ENCODE measurements at places on chromosomes 7 and 10.

- DNase-seq = no peak
Observed at GRCh38 chr10:43393606-43394360, 15.2 kb downstream of the HNRNPF start.

DNA sequence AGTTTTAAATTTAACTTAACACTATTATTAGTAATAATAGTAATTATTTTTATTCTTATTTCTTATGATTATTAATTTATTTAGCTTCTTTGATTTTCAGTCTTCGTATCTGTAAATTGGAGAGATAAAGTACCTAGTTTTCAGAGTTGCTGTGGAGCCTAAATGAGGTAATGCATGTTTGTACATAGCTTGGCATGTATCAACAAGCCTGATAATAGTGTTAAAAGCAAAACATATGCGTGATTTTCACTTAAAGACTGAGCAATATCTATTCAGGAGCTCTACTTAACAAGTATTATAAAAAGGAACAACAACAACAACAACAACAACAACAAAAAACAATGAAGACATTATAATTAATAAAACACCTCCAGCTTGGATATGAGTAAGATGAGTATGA, 12.4 kb downstream of the CALCR start:
- DNase-seq = no peak

DNA sequence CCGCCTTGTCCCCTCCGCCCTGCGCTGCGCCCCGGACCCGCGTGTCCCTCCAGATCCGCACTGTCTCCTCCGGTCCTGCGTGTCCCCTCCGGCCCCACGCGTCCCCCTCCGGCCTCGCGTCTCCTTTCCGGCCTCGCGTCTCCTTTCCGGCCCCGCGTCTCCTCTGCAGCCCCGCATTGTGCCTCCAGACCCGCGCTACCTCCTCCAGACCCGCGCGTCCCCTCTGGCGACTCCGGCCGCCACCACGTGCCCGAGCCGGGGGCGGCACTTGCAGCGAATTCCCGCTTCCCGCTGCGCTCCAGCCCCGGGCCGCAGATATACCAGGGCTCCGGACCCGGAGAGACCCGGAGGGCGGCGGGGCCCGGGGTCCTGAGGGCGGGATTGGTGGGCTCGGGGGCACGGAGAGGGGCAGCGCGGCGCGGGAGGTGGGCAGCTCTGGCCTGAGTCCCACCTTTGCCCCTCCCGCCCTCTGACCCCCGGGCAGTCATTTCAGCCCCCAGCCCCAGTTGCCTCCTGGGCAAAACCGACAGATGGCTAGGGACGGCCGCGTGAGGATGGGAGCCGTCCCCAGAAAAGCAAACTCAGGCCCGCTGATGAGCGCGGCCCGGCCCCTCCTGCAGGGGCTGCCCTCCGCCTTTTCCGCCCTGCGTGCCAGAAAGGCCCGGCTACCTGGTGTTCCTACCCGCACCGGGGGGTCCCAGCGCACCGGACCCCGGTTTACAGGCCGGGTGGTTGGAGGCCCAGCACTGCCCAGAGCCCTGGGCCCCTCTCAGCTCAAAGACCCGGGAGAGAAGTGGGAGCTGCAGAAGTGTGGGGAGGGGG, 56.5 kb downstream of the RBM17 start:
- no peak for DNase-seq

- DNase-seq = no peak
Observed at GRCh38 chr7:91973639-91974038, 33.0 kb downstream of the AKAP9 start.

DNA sequence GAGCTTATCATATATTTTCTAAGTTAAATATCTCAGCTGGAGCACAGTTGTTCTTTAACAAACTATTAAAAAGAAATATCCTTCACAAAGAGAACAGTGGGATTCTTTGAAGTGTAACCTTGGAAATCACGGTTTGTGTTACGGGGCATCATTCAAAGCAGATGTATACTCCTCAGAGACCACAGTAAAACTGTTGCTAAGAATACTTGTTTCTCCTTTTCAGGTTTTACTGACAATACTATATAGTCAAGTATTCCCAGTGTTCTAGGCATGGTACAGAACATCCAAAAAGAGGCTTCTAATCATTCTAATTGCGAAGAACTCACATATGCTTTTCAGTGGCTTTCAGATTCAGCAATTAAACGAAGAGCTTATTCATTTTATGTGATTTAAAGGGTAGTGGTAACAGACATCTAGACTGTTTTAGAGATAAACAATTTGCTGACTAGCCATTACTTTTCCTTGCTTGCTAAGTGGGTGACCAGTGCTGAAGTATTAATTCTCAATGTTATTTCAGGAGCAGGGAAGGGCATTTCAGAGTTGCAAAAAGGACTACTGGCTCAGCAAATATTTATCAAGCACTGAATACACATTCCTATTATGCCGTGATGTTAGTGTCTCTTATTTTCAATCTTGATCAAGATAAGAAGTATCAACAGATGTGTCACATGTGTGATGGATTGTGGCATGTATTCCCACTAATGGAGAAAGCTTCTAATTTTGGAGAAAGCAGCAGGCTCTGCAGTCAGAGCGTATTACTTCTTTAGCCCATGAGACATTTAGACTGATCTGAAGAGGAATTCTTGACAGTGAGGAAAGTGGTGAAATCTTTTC, 236.8 kb downstream of the RNLS start:
- DNase-seq = no peak

DNA sequence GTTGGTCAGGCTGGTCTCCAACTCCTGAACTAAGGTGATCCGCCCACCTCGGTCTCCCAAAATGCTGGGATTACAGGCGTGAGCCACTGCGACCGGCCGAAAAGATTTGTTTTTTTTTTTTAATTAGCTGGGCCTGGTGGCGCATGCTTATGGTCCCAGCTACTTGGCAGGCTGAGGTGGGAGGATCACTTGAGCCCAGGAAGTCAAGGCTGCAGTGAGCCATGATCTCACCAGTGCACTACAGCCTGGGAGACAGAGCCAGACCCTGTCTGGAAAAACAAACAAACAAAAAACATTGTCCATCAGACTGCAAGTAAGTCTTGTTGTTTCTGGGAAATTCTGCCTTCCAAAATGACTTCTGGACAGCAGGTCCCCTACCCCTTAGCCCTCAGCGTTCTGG, 16.3 kb upstream of the ZNF212 start:
- DNase-seq = no peak

DNA sequence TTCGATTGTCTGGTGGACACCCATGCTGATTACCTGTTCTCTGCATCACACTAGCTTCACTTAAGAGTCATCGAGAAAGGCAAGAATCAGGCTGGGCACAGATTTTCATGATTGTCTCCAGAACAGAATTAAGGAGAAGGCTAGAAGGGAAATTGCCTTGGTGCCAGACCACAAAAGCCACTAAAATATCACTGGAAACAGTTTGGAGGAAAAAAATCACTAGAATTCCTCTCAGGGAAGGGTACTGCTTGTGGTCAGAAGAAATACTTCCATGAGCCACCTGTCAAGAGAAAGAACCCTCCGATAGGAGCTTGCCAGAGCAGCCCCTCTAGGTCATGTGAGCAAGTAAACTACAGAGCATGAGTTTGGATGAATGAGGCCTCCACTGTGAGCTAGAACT, 269.3 kb upstream of the TEX47 start:
- DNase-seq = no peak

DNA sequence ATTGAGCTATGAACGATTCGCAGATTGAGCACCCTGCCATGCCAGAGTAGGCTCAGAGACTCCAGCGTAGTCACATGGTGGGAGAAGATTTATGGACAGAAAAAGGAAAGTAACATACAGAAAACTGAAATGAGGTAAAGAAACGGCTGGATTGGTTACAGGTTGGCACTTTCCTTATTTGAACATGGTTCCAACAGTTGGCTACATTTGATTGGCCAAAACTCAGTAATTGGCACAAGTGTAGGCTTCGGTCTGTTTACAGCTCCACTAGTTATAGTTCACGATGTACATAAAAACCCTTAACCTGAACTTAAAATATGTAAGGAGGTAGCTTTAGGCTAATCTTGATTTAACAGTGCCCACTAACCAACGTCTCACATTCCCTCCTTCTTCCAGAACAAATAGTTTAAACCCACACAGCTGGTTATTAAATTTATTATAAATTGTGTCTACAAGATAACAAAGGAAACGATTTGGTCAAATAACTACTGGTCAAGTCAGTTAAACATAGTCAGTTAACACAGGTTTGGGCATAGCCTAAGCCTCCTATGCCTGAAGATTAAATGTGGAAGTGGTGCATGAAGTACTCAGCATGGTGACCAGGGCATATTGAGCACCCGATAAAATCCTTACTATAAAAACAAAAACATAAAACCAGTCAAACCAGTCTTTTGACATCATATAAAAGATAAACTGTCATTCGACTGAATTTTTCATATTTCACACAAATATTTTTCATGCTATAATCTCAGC, 17.9 kb upstream of the MTERF1 start:
- DNase-seq = no peak

DNA sequence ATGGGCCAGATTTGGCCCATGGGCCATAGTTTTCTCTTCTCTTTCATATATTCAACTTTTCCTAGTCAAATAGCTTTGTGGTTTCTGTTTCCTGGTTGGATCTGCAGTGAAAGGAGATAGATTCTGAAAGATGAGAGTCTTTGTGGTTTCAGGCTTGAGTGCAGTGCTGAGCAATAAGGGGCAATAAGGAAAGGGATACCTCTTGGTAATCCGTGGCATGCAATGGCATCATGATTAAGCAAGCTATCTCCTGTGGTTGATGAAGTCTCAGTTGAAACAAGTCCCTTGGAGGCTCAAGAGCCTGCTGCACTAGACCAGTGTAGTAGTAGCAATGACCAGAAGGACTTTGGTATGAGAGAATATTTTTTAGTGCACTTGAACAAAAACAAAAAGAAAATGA, 187.7 kb upstream of the CNTNAP2 start:
- DNase-seq = no peak

GRCh38 chr7:115153176-115153575, 231.3 kb downstream of the MDFIC start:
- no peak for DNase-seq

- DNase-seq = peak; percentile 13
Observed at GRCh38 chr10:11724938-11725776, 17.0 kb upstream of the ECHDC3 start.

DNA sequence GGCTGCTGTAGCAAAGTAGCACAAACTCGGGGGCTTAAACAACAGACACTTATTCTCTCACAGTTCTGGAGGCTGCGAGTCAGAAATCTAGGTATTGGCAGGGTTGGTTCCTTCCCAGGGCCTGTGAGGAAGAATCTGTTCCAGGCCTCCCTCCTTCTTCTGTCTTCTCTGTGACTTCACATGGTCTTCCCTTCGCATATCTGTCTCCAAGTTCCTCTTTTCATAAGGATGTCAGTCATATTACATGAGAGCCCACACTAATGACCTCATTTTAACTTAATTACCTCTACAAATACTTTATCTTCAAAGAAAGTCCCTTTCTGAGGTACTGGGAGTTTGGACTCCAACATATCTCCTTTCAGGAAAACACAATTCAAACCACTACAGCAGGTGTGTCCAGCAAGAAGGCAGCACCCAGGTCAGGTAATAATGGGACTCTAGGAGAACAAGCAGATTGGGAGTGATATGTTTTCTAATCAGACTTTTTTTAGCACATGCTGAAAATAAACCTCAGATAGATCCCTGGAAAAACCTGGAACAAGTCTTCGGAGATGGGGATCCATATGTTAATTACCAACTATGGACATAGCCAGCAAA, 11.7 kb downstream of the CREB5 start:
- DNase-seq = no peak

- no peak for DNase-seq
Observed at GRCh38 chr10:131230166-131230565, 81.4 kb downstream of the TCERG1L start.

DNA sequence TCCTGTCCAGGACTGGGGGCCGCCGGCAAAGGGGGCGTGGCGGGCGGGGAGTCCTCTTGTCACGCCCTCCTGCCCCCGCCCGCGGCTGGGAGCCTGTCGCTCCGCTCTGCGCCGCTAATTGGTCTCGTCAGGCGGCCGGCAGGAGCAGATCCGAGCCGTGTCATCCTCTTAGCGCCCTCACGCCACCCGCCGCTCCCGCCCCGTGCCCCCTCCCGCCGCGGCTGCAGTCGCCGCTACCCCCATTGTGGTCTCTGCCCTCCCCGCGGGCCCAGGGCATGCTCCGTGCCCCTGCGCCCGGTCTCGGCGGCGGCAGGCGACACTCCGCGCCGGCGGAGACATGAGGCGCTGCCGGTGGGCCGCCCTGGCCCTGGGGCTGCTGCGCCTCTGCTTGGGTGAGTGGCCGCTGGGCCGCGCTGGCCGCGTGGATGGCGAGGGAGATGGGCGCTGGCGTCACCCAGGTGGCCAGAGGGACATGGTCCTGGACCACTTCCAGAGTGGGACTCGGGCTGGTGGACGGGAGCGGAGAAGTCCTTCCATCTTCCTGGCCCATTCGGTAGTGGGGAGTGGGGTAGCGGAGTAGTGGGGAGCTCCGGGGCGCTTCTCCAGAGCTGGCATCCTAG, at the start of gene CDHR1:
Gene CDHR1 (plus strand): TSS at position 114 of the 620 bp plus-strand sequence. CDS start 224 bp downstream, at position 338.
- peak; percentile 12 for DNase-seq

DNA sequence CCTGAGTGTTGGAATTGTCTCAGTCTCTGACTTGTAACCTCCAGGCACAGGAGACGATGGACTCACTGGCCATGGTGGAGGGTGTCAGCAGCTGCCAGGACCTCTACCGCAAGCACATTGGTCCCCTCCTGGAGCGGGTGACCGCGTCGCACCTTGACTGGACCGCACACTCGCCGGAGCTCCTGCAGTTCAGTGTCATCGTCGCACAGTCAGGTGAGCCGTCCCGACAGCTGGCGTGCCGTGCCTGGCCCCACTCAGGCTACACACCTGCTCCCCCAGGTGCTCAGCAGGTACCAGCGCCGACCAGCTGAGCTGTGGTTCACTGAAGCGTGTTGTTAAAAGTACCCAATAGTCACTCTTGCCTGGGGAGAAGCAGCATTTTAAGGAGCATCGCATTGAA, 36.7 kb upstream of the PRKAR1B start:
- DNase-seq = no peak

- no peak for DNase-seq
Observed at GRCh38 chr7:112707655-112708054, 82.5 kb downstream of the TMEM168 start.

DNA sequence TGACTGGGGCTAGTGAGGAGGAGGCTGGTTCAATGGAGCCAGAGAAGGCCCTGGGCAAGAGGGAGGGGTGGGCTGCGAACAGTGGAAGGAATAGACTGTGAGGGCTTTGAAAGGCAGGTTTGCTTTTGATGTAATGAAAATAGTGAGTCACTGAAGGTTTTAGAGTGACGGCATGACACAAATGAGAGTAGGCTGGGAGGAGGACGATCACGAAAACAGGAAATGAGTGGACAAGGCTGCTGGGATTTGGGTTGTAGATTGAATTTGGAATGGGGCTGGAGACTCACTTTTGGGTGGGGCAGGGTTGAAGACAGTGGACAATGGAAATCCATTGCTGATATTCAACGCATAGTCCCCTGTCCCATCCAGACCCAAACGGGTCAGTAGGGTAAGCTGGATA, 139.6 kb downstream of the CDH23 start:
- no peak for DNase-seq

- DNase-seq = no peak
Observed at GRCh38 chr7:15005672-15006071, 103.1 kb upstream of the DGKB start.

GRCh38 chr10:132423966-132424861, 27.2 kb downstream of the PWWP2B start:
- no peak for DNase-seq

Measured in anterior cingulate cortex (tissue), 58 donors.